ENCODE measurements at places on chromosomes 6 and 20.

DNA sequence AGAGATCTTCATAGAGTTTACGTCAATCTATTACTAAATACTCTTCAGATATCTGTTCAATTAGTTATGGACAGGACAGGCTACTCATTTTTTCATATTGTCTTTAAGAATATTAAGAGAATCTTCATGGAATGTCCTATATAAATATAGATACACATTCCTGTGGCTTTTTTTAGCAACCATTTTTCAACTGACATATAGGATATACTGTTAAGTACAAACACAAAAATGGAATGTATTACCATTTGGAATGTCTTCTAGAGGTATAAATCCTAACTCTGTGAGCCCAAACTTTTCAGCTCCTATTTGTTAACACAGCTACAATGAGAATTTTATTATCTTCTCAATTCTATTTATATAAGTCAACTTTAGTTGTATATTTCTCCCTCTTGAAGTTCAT is 239.6 kb upstream of the DEFB112 start:
- DNase-seq, result no peak

- DNase-seq, result no peak
Measured at GRCh38 chr6:131883016-131883415, 68.2 kb downstream of the CCN2 start.

GRCh38 chr20:41143354-41143753 is 6.0 kb downstream of the PLCG1 start:
- DNase-seq, result peak; percentile 74

- DNase-seq, result no peak
Measured at GRCh38 chr6:75386050-75386770, 101.6 kb upstream of the TMEM30A start.

GRCh38 chr20:50735813-50736212 is 4.4 kb downstream of the PARD6B start:
- DNase-seq, result no peak

- DNase-seq, result no peak
Measured at GRCh38 chr6:159036673-159037072, 8.1 kb downstream of the TAGAP start.

DNA sequence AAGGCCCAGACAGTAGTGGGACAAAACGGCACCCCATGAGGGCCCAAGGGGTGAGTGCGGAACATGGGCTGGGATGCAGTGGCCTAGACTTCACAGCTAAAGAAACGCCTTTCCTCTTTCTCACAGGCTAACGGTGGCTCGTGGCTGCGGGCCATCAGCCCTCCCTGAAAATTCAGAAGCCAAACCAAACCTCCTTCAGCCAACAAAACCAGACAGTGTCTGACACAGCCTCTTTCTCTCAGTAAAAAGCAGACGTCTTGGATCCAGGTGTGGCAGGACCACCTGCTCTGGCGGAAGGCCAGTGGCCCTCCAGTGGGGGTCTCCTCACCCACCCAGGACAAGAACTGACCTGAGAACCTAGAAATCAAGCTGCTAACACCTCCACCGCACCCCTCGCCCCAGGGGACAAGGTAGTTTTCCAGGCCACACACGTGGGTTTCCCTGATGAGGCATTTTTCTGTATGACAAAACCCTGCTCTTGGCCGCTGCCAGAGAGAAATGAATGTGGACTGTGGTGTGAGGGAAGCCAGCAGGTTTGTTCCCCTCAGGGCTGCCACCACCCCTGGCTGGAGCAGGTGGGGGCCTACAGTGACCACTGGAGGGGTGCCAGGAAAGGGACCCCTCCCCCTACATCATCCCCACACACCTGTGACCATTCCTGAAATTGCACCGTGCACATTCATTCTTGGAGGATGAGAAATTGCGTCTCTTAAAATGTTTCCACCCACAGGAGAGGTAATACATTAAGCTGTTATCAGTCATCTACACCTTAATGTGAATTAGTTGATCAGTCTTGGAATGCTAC is 76.8 kb upstream of the PIM1 start:
- DNase-seq, result no peak

DNA sequence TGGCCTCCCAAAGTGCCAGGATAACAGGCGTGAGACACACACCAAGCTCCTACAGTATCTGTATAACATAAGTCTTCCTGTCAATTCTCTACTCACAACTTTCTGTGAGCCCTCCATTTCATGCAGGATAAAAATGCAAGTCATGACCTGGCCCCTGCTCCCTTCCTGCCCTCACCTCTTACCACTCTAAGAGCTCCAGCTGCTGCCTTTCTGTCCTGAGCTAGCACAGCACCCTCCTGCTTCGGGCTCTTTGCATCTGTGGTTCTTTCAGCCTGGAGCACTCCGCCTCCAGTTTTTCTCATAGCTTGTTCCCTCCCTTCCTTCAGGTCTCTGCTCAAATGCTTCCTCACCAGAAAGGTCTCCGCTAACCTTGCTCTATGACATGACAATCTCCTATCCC is 23.7 kb upstream of the TRPC4AP start:
- DNase-seq, result no peak

DNA sequence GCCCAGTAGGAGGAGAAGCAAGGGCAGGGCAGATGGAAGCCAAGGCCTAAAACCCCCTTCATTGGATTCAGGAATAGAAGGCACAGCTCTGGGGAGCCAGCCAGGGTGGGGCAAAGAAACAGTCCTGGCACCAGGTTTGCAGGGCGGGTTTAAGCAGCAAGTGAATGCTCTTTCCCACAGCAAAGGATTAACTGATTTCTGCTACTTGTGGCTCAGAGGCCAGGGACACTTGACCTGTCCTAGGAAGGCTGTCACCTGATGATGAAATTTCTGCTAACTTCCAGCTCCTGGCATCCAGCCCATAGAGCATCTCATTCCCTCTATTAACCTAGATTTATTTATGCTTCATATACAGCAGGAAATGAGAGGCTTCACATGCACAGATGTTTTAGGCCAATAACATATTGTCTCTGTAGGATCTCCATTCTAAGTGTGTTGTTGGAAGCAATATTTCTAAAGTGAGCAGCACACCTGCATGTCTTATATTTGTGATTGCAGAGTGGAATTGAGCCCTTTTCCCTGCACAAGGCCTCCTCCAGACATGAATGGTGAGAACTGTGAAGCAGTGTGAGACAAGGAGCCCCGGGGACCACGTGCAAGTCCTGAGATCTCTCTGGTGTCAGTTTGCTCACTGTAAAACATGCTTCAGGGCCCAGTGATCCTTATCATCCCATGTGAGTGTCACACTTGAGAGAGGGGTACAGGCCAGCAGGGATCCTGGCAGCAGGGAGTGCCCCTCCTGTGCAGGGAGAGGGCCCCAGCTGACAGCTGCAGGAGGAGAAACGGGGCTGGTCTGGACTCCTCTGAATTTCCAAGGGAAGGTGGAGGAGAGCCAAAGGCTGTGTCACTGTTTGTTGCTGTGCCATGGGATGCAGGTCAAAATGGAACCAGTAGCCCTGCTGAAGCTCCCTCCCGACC is 41.1 kb upstream of the CST5 start:
- DNase-seq, result peak; percentile 43

DNA sequence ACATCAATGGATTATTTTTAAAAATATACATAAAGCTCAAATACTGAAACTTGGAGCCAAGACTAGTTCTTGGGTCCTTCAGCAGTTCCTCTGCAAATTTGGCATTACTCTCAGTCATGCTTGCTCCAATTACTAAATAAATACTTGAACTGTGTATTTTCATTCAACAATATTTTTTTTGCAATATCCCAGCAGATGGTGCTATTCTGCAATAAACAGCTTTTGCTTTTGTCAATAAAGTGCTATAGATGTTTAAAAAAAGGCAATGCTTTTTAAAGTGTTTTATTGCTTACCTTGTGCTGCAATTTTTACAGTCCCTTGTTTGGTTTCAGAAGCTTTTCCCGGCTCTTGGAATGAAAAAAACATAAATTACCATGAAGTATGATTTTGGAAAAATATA is 243.4 kb downstream of the TRDN start:
- no peak for DNase-seq

GRCh38 chr20:49290608-49291191 is 12.8 kb upstream of the ZNFX1 start:
- DNase-seq, result no peak

GRCh38 chr20:1287787-1288569 is 21.9 kb downstream of the SNPH start:
- no peak for DNase-seq

- DNase-seq, result no peak
Measured at GRCh38 chr6:15317934-15318902, 72.3 kb downstream of the JARID2 start.

DNA sequence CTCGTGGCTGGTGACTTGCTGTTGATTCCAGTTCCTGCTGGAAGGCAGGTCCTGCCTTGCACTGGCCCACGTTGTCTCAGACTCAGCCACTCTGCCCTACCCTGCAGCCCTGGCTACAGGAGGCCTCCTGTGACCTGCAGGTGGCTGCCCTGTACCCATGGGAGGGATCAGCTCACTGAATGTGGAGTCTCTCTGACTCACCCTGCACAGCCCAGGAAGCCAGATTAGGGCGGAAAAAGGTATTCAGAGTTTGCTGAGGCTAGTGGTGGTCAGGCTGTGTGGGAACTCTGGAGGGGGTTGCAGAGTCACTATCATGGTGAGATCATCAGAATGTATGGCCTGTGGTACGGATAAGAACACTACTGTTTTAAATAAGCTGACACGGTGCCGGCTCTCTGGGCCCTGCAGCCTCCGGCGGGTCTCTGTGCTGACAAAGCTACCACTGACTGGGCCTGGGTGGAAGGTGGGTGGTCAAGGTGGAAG is 24.7 kb upstream of the PYGB start:
- no peak for DNase-seq

DNA sequence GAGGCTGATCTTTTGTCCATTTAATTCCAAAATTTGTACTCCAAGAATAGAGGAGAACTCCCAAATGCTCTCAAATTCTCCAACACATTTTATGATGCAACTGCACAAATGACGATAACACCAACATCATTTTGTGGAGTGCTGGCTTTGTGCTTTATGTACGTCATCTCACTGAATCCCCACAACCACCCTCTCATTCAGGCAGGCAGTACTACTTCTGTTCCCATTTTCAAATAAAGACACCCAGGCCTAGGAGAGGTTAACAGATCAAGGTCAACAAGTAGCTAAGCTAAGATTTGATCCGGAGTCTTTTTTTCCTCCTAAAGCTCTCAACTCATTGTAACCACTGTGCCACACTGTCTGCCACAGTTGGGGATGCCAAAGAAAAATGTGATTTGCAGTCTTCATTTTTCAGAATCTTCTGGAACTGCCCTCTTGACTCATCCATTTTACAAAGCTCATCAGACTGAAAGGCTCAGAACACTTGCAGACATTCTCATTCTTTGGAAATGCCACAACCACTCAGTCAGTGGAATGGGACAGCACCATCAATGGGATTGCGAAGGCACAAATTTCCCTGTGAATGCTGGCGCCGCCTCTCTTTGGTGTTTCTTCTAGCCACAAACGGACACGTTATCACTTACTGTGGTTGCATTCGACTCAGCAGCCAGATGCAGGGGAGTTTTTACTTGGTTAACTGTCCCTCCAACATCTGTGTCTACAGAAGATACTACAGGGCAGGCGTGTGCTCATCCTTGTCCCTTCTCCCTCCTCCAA is 184.4 kb downstream of the GJA10 start:
- no peak for DNase-seq

- peak; percentile 54 for DNase-seq
Measured at GRCh38 chr6:15421945-15422733, 176.3 kb downstream of the JARID2 start.

DNA sequence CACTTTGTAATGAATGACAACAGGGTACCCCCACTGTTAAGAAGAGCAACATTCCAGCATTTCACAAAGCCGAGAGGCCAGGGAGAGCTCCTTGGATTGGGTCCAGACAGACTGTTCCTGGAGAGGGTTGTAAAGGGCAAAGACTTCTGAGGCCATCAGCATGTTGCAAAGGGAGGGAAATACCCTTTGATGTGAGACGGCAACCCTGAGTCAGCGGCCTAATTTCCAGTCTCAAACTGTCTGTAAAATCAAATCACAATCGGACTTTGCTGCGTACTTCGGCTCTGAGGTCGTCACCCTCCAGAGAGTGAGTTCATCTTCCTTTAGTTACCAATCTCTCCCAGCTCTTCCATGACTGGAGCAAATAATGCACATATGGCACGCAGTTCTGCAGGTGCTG is 101.0 kb upstream of the DTNBP1 start:
- DNase-seq, result peak; percentile 45

GRCh38 chr20:46206025-46206424 is 87.9 kb downstream of the CD40 start:
- DNase-seq, result no peak
